Progenitor cell of endocrine pancreas (in vitro differentiated cells): ENCODE measurements at places on chromosomes 12 and 14.

DNA sequence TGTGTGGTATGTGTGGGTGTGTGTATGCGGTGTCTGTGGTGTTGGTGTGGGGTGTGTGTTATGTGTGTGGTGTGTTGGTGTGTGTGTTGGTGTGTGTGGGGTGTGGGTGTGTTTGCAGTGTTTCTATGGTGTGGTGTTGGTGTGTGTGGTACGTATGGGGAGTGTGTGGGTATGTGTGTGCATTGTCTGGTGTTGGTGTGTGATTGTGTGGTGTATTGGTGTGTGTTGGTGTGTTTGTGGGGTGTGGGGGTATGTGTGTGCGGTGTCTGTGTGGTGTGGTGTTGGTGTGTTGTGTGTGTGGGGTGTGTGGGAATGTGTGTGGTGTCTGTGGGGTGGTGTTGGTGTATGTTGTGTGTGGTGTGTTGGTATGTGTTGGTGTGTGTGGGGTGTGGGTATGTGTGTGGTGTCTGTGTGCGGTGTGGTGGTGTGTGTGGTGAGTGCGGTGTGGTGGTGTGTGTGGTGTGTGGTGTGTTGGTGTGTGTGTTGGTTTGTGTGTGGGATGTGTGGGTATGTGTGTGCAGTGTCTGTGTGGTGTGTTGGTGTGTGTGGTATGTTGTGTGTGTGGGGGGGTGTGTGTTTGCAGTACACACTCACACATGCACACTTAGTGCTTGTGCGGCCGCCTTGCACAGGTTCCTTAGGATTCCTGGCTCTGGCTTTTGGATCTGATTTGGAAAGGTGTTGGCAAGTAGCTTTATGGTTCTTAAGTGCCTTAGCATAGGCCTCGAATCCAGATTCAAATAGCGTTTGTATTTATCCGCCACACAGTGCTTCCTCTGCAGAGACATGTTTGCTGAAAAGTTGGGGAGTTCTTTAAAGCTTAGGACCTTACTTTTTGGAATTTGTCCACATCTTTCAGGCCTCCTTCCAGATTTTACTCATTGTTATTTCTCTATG lies 16.4 kb downstream of the MLXIP start:
- no peak for DNase-seq

DNA sequence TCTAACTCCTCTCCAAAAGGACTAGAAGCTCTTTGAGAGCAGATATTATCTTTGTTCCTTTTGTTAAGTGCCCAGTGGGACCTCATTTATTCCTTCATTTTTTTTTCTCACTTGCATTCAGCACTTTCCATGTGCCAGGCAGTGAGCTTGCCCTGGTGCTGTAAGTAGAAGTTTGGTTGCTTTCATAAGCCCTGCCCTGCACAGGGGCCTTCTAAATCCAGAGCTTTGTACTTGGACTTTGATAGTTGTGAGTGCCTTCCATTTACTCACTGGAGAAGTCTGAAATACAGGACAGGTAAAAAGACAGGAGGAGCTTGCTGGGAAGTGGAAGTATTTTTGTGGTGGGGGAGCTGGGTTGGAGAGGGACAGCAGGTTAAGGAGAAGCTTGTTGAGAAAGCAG lies 56.7 kb upstream of the PTCSC3 start:
- DNase-seq: no peak

DNA sequence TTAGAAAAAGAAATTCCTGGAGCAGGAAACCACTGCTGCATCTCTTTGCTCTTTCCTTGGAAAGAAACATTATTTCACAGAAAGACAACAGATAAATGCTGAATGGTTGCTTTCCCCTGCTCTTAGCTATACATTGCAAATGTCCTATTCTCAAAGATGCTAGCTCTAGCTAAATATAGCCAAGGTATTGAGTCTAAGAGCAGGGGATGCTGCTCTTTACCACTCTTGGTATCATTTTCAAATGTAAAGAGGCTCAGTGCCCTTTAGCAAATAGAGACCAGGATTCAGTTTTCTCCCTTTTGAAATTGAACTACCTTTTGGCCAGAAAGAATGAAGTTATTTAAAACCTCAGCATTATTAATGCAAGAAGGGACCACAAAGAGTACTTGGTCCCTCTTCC lies 104.0 kb upstream of the FUT8 start:
- DNase-seq: no peak

- DNase-seq: no peak
These were observed 80.1 kb downstream of the PHETA1 start for GRCh38 chr12:111288771-111289170.
